ENCODE measurements at places on chromosomes 16 and 17.

DNA sequence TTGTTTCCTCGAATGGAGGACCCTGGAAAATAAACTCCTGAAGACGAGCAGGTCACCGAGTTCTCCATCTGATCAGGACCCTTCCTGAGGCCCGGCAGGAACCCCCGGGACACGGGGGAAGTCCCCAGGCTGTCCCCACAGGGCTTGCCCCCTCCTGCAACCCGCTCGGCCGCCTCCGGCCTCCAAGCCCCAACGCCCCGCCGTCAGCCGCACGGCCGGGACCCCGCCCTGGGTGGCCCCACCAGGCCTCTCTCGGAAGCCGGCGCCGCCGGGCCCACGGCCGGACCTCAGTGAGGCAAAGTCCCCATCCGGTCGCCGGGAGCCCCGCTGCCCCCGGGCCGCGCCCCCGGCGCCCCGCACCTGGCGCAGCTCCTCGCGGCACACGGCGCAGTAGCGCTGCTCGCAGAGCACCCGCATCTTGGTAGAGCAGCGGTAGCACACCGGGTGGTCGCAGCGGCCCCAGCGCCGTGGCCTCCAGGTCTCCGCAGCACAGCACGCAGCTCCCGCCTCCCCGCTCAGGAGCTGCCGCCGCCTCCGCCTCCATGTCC lies 383 bp downstream of the ZNF598 start:
- no peak for DNase-seq

- no peak for DNase-seq
Measured at GRCh38 chr17:37770631-37771518, 26.0 kb upstream of the HNF1B start.

- no peak for DNase-seq
Measured at GRCh38 chr16:73735954-73736353, 560.7 kb upstream of the PSMD7 start.

DNA sequence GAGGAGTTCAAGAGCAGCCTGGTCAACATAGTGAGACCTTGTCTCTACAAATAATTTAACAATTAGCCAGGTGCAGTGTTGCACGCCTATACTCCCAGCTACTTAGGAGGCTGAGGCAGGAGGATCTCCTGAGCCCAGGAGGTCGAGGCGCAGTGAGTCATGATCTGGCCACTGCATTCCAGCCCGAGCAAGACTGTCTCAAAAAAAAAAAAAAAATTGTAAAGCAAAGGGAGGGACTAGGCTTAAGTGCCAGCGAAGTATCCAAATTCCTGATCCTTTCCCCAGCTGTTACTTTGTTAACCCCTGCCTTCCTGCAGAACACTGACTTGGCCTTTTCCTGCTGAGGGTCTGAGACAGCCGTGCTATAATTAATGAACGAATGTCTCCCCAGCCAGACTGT lies 2.7 kb downstream of the GDPD3 start:
- no peak for DNase-seq

GRCh38 chr17:41652461-41652970 lies 28.1 kb upstream of the KRT17 start:
- no peak for DNase-seq

DNA sequence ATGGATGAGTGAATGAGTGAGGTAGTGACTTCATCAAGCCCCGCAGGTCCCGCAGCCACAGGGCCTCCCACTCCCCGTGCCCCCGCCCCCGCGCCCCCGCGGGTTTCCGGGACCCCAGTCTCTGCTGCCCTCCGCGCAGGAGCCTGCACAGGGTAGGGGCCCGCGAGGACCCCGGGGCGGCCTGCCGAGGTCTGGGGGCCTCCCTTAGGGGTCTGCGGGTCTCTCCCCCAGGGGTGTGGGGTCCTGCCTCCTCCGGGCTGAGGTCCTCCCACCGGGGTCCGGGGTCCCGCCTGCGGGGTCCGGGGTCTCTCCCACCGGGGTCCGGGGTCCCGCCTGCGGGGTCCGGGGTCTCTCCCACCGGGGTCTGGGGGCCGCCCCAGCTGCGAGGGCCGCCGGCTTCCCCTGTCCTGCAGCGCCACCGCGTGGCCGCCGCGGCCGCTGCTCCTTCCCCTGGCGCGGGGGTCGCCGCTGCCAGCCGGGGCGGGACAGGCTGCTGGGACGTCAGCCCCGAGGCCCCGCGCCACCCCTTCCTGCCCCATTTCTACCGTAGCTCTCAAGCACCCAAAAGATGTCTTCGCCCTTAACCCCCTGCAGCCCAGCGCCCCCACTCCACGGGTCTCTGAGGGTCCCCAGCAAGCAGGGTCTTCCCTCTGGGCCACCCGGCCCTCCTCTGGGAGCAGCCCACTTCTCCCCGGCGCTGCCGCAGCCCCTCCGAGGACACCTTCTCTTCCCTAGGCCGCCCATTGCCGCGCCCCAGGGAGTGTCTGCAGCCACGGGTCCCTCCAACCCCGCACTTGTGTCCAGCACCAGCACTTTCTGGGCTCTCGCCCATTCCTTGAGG lies 10.4 kb upstream of the CHMP6 start:
- no peak for DNase-seq

DNA sequence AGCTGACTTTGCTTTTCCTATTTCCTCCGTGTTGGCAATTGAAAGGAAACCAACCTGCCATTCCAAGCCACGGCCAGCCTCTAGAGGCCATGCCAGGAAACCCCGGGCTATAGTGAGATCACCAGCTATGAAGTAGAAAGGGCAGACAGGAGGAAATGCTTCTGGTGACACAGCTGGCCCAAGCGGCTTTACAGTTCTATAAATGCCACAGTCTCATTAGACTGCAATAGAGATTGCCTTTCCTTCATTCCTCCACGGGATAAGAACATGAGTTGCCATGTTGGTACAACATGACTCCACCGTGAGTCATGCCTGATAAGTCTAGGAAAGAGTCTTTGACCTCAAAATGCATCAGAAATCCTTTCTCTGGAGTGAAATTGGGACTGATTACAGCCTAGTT lies 384.9 kb downstream of the GRIN2A start:
- DNase-seq, result no peak

- DNase-seq, result no peak
Measured at GRCh38 chr16:89132194-89133005, 38.7 kb downstream of the ACSF3 start.

GRCh38 chr17:9306086-9306485 lies 269.5 kb downstream of the STX8 start:
- no peak for DNase-seq
